ENCODE measurements at places on chromosomes 7 and 10.

GRCh38 chr7:126150278-126150958, 1102.3 kb downstream of the GRM8 start:
- no peak for DNase-seq

GRCh38 chr7:12893292-12893691, 205.9 kb downstream of the ARL4A start:
- no peak for DNase-seq

GRCh38 chr7:108403597-108404217, 52.5 kb downstream of the NRCAM start:
- DNase-seq = no peak

DNA sequence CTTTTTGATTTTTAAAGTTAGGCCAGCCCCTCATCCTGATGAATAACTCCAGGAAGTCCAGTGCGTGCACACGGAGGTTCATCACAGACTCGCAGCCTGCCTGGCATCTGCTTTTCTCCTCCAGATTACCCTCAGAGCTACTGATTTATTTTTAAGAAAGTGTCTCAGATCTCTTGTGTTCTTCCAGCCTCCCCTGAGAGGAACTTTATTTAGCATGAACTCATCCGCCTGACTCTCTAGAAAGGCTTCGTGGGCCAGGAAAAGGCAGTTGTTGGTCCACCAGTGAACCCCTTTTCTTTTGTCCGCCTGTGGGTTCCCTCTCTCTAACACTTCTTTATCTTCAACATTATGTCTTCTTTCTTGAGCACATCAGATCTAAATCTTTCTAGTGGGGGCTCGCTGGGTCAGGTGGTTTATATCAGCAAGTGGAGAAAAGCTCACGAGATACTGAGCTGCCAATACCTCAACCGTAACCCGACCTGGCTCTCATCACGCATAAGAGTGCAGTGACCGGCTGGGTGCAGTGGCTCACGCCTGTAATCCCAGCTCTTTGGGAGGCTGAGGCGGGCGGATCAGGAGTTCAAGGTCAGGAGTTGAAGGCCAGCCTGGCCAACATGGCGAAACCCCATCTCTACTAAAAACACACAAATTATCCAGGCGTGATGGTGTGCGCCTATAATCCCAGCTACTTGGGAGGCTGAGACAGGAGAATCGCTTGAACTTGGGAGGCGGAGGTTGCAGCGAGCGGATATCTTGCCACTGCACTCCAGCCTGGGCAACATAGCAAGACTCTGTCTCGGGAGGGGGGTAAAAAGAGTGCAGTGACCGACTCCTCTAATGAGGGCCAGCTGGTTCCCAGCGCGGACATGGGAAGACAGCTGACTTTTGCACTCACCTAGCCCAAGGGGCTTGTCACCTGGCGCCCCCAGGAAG, 162.3 kb downstream of the CCDC3 start:
- DNase-seq = no peak

- DNase-seq = no peak
Observed at GRCh38 chr10:92740762-92741161, 51.0 kb downstream of the HHEX start.

DNA sequence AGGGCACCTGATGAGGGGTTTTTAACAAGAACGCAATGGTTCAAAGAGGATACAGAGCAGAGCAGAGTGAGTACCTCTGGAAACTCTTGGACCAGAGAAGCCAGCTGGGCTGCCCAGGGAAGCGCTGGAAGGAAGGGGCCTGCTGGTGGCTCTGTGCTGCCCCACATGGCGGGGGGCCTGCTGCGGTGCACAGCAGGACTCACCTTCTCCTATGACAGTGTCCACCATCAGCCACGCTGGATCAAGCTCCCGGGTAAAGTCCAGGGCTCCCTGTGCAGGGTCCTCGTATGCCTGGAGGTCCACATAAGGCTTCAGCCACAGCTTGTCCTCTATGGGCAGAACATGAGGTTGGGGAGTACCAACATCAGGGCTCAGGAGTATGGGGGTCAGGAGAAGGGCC, 12.5 kb downstream of the EPHA1 start:
- no peak for DNase-seq

DNA sequence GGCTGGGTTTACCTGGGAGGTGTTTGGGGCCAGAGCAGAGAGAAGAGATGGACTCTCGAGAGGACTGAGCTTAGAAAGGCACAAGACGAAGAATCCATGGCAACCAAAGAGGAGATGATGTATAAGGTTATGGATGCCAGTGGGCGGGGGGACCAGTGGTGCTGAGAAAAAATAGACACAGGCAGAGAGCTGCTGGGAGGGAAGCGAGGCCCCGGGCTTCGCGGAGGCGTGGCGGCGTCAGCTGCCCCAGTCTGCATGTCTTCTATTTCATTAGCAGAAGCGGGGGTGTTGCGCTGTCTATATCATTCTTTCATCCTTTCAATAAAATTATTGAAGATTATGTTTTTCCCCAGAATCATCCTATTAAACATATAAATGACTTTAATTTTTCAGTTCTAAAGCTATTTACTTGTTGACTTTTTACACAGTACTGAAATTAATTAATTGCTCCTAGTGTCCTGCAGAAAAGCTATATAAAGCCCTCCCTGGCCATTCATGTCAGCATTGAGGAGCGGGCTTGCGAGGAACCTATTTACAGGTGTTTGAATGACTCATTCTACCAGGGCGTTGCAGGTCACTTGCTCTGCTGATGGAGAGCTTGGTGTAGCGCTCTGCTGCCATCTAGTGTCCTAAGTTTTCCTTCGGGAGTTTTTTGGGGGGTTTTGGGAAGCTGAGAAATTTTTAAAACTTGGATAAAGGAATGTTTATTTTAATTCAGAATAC, 42.9 kb upstream of the BHLHA15 start:
- peak; percentile 50 for DNase-seq

- DNase-seq = no peak
Observed at GRCh38 chr7:13117592-13117991, 430.2 kb downstream of the ARL4A start.

DNA sequence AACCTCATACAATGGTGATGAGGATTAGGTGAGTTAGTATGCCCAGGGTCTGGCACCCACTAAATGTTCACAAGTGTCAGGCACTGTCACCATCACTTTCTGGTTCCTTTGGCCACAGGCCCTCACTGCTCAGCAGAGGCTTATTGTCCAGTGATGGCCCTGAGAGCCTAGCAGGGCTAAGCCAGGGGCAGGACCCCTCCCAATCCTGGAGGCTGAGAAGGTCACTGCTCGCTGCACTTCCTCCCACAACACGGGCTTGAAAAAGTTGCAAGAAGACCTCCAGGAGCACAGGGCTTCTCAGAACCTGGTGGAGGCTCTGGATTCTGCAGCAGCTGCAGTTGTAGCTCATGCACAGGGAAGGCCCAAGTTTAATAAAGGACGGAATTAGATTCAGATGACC, 48.1 kb downstream of the DRGX start:
- no peak for DNase-seq

DNA sequence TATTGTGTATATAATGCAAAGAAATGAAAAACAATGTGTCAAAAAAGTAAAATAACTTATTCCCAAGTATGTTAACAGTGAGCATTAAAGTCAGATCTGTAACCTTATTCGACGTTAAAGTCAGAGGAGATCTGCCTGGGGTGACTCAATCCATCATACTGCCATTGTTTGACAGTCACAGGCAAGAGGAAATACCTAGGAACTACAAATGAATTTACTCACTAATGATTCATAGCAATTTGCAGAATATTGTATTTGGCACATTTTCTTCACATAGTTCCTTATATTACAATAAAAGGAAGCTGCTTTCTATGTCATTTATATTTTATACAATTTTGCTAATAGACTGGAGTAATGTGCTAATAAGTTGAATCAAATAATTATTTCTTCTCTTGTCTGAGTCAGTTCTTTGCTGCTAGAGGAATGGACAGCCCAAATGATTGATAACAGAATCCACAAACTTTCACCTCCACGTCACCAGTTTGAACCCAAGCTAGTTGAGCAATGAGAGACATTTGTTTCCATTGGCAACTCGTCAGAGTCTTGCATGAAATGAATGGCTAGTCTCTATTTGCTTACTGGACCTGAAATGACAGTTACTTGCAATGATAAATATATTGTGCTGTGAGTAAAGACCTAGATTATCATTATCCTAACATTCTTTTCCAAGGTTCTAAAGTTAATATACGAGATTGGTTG, 48.5 kb upstream of the TMEM106B start:
- DNase-seq = no peak

GRCh38 chr10:127276794-127277462, 80.5 kb upstream of the INSYN2A start:
- DNase-seq = no peak

DNA sequence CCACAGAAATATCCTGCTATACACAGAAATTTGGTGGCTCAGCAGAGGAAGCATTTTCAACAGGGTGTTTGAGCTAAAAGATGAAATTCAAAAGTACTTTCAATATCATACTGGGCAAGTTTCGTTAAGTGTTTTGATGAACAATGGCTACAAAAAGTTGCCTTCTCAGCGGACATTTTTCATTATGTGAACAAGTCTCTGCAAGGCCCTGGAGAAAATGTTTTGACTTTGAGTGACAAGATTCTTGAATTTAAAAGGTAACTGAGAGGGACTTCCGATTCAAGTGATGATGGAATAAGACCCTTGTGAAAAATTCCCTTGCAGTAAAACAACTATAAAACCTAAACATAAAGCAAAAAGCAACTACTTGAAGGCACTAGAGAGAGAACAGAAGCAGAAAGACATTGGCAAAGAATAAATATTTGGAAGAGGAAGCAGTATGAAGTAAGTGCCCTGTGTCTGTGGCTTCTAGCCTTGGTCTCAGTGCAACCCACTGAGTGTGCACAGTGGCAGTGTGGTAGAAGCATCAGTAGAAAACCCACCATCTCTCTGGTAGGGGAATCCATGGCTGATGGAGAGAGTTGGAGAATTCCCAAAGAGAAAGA, 62.5 kb upstream of the NAMPT start:
- no peak for DNase-seq

DNA sequence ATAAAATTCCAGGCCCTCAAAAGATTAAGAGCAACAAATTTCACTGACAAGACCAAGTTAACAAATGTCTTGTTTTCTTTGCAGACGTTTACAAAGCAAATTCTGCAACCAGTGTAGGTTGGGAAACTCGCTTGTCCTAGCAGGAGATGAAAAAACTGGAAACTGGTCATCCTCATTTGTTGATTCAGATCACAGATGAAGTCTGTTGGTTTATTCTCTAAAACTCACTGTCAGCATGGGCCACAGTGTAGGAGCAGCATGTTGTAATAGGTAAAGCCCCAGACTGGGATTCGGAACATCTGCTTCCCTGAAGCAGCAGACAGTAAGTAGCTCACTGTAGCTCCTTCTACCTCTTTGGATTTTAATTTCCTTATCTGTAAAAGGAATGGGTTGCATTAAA, 31.5 kb downstream of the PANK1 start:
- no peak for DNase-seq

GRCh38 chr7:105655067-105655466, 73.8 kb upstream of the EFCAB10 start:
- DNase-seq = no peak

DNA sequence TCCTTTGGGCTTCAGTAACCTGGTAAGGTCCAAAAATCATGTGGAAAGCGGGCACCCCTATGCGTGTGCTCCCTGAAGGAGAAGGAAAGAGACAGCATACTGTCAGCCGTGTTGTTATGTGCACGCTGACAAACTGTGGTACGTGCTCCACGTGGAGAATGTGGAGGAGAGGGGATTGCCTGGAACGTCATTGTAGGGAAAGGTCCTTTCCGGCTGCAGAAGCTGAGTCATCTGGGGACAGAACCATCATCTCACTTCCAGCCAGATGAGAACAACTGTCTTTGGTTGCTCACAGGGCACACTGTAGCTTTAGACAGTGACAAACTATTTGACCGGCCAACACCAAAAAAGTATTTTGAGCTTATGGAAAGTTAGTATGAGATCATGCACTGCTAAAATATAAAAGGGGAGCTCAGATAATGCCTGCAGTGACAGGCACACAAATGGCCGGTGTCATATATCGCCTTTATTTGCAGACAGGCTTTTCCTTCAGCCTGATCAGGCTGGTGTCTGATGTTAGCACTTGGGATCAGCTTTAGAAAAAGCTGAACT, 38.8 kb upstream of the GRB10 start:
- DNase-seq = no peak

- DNase-seq = no peak
Observed at GRCh38 chr7:28879105-28879504, 79.0 kb downstream of the TRIL start.

GRCh38 chr7:32905175-32905662, 13.7 kb upstream of the KBTBD2 start:
- peak; percentile 63 for DNase-seq
